ENCODE measurements at places on chromosomes 7 and 10.

DNA sequence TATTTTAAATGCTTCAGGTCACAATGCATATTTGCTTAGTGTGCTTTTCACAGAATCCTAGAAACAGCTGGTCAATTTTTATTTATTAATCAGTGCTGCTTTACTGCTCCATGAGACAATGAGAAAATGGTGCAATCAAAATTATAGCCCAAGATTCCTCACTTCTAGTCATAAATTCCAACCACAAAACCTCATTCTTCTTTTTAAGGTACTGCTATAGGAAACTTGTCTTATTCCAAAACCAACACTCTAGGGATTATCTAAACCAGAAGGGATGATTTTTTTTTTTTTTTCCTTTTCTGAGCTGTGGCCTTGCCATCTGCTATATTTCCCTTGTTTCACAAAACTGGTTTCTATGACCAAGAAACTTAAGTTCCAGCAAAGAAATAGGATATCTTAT lies 64.0 kb upstream of the SEMA3A start:
- no peak for DNase-seq

GRCh38 chr7:103123529-103123928 lies 25.4 kb downstream of the NAPEPLD start:
- no peak for DNase-seq

DNA sequence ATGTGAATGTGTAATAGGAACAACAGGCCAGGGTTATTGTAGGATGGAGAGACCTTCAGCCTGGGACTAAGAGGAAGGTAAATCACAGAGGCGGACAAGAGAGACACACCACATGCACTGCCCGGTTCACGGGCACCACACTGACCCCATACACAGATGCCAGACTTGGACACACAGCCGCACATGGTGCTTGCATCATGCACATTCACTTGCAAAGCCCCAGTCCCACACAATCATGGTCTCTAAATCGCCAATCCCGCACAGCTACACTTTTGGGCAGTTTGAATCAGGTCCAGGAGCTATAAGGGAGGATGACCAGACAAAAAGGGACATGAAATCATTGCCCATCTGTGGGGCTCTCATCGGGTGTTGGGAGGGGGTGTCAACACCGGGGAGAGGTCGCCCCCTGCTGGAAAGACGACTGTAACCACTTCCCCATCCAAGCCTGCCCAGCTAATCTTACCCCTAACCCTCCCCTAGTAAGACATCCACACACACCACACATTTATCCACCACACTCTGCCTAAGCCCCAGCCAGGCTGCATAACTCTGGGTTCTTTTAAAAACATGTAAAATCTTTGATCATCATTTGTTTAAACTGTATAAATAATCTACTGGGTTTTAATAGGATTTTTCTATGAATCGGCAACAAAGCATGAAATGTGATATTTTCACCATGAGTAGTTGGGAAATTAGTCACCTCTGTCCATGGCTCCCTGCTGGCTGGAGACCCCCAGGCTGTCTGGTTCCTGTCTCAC lies 40.5 kb upstream of the SLF2 start:
- peak; percentile 18 for DNase-seq

- DNase-seq = no peak
These were observed 377.8 kb downstream of the SFMBT2 start for GRCh38 chr10:7033031-7033430.

DNA sequence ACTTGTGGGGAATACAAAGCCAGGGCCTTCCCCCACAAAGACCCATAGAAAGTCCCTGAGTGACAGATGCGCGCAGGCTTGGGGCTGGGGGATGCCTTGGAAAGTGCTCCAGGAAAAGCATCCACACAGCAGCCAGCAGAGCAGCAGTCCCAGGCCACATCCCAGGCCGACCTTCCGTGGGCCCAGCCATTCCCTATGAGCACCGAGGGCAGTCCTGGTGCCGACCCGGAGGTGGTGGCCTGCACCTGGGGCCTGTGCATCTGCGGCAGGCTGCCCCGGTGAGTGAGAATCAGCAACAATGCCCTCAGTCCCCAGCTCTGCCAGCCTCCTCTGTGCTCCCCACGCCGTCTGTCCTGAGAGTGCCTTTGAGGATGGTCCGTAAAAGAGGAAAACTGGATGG lies 26.4 kb downstream of the ASB13 start:
- DNase-seq = no peak

- no peak for DNase-seq
These were observed 157.1 kb upstream of the SHH start for GRCh38 chr7:155969192-155969929.
